ENCODE measurements at places on chromosomes 4 and X. TPM values are rescaled to one million over a fixed set of nuclear protein-coding genes. Genes with fewer than 3 reads are reported as not detected.

Gene MXRA5
- 1.1 TPM for total RNA-seq

Gene SULT1E1
- not detected for total RNA-seq

Gene PASD1
- total RNA-seq = not detected

Gene DCAF16
- 26.8 TPM for total RNA-seq

Gene FAM241A
- 0.62 TPM for total RNA-seq

Gene ANKRD37
- total RNA-seq = 47.6 TPM

Gene RPL34
- 766 TPM for total RNA-seq

Gene RASGEF1B
- total RNA-seq = not detected

Gene SSX1
- total RNA-seq = not detected

Gene DKK2
- total RNA-seq = not detected

Gene PF4V1
- total RNA-seq = not detected

Gene SASH3
- total RNA-seq = not detected

Gene PAGE1
- not detected for total RNA-seq

Gene RNF175
- total RNA-seq = not detected

Gene TRIM61
- not detected for total RNA-seq

Gene VEGFD
- not detected for total RNA-seq

Gene WDR17
- 3.3 TPM for total RNA-seq

Gene RGN
- not detected for total RNA-seq

Gene ART3
- not detected for total RNA-seq

Gene KLB
- not detected for total RNA-seq

Gene APLN
- total RNA-seq = 0.31 TPM

Gene MAOA
- total RNA-seq = 1.7 TPM

Gene TMSB15B
- 17.0 TPM for total RNA-seq

Gene VBP1
- total RNA-seq = 312 TPM

Gene GPR119
- not detected for total RNA-seq

Gene NEUROG2
- not detected for total RNA-seq

Gene NLGN4X
- total RNA-seq = 1.5 TPM

Gene GPR34
- not detected for total RNA-seq

Gene PCDH11X
- not detected for total RNA-seq

Gene SMIM14
- 26.5 TPM for total RNA-seq

Gene CLDN34
- not detected for total RNA-seq

Gene STS
- total RNA-seq = 1.9 TPM

Gene PPBP
- total RNA-seq = not detected

Gene XG
- not detected for total RNA-seq

Gene FGG
- not detected for total RNA-seq

Gene ETDB
- total RNA-seq = not detected

Gene ADGRG4
- total RNA-seq = not detected

Gene HMGN5
- total RNA-seq = 0.05 TPM

Gene NLRP2B
- total RNA-seq = not detected

Gene SLITRK4
- total RNA-seq = not detected

Gene XPNPEP2
- total RNA-seq = not detected

Gene SORBS2
- 9.3 TPM for total RNA-seq

Gene COX7B2
- 86.5 TPM for total RNA-seq

Gene DMD
- total RNA-seq = 17.6 TPM

Data from A172 (cell line).